Stimulated activated CD4-positive, alpha-beta T cell treated with anti-CD3 and anti-CD28 coated beads, Interleukin-12 subunit alpha, Interleukin-12 subunit beta, amount 100 ng/mL, for 48 hours (primary cell): ENCODE measurements at places on chromosomes 2 and 18.

DNA sequence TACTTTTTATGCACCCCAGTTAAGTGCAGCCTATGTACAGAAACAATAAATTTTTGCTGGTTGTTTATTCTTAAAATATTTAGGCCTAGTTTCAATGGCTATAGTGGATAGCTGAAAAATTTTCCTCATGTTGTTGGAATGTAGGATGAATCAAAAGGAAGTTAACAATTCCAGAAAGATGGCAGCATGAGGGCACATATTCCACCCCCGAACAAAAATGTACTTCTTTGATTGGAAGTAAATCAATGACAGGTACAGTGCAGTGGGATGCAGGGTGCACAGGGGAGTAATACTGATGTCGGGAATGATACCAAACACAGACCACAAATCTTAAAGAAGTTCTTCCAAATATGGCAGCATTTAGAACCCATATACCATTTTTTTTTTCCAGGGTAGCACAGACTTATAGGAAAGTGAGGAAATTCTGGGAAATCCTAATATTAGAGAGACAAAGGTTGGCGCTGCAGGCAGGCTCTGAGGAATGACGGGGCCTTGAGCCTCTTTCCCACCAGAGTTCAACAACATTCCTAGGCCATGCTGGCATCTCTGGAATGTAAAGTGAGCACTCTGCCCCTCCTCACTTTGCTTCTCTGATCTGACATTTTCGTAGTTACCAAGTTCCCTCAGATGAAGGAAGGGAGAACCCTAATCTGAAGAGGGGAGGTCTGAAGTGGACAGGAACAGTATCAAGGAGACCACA lies 36.6 kb upstream of the IKZF2 start:
- no peak for DNase-seq

GRCh38 chr2:18966131-18966530 lies 376.8 kb upstream of the NT5C1B start:
- no peak for DNase-seq

- DNase-seq, result no peak
These were observed 741 bp downstream of the GPR148 start for GRCh38 chr2:130729322-130730299.

DNA sequence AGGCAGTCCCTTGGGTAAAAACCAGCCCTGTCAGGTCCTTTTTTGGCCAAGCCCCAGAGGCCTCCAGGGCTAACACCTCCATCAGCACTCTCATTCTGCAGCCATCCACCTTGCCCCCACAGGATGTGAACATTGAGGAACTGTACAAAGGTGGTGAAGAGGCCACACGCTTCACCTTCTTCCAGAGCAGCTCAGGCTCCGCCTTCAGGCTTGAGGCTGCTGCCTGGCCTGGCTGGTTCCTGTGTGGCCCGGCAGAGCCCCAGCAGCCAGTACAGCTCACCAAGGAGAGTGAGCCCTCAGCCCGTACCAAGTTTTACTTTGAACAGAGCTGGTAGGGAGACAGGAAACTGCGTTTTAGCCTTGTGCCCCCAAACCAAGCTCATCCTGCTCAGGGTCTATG lies 7.3 kb downstream of the IL1F10 start:
- no peak for DNase-seq

- DNase-seq, result no peak
These were observed 390.6 kb downstream of the ERBB4 start for GRCh38 chr2:212147921-212148513.

- no peak for DNase-seq
These were observed 71.4 kb downstream of the HDAC4 start for GRCh38 chr2:239329284-239329971.

DNA sequence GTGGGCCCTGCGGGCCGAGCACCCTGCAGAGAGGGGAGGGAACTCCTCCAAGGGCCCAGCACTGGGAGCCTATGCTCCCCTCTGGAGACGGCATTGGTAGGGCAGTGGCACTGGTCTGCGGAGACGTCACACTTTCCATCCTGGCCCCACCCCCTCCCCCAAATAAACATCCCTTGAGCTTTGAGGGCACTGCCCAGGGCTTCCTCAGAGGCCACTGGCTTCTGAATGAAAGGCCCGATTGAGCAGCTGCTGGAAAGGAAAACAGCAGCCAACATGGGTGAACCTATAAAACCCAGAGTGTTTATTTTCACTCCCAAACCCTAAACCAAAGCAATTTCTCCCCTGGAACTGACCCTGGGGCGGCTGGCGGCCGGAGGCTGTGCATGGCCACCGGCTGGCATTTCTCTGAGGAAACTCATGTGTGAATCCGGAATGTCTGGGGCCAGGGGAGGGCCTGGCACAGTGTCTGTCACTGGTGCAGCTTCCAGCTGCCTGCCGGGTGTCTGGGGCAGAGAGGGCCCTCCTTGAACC lies 138.9 kb downstream of the DYSF start:
- no peak for DNase-seq
